ENCODE measurements at places on chromosomes 13 and 19. TPM values are rescaled to one million over a fixed set of nuclear protein-coding genes. Genes with fewer than 3 reads are reported as not detected.

DNA sequence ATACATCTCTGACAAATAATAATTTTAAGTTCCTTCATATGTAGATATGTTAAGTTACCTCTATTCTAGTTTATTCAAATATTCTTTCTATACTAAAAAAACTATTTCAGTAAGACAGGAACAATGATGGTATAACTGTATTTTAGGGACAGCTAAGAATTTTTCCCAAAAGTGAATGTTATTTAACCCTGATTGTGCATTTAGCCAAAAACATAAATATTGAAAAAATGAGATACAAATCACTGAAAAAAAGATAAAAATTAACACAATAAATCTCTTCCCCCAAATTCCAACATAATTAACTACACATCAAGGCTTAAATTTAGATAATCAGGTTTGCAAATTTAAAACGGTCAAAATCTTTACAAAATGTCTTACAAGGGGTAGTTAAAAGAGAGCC is 58.1 kb downstream of the KCNRG start:
- no peak for DNase-seq

DNA sequence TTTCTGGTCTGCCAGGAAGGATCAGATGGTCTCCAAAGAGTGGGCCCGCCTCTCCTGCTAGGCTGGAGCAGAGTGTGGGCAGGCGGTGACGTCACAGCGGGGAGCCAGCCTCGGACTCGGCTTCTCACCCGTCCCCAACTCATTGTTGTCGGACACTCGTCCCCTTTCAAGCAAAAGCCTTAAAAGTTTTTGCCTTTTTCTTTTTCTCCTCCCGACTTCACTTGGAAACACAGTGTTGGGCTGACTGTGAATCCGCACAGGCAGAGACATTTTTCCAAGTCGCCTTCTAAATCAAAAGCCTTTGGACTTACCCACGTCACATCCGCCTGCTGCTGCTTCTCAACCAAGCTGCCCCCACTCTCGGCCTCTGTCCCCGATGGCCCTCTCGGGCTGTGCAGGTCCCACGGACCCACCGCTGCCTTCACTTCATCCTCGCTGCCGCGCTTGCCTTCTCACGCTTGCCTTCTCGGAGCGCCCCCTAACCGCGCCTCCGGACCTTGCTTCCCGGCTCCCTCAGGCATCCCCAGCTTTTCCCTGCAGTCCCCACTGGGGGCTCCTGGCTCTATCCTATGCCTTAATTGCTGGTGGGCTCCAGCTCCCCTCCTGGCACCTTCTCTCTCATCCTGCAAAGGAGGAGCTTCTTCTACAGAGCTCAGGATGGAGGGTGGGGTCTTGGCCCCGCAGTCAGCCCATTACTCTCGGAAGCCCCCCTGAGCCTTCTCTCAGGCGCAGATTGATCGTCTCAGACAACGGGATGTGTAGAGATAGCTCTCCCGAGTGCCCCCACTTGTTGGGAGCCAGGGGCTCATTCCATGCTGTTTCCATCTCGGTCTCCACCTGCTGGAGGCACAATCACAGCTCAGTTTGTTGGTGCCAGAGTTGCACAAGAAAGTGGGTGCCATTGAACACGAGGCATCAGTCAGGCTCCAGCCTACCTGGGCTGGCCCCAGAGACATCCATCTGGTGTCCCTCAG is 3.9 kb upstream of the ZNF135 start:
- DNase-seq = peak; percentile 50

- no peak for DNase-seq
These were observed 2.9 kb downstream of the PLEKHG2 start for GRCh38 chr19:39415111-39416046.

- no peak for DNase-seq
These were observed 2.3 kb downstream of the NOVA2 start for GRCh38 chr19:45971260-45971902.

DNA sequence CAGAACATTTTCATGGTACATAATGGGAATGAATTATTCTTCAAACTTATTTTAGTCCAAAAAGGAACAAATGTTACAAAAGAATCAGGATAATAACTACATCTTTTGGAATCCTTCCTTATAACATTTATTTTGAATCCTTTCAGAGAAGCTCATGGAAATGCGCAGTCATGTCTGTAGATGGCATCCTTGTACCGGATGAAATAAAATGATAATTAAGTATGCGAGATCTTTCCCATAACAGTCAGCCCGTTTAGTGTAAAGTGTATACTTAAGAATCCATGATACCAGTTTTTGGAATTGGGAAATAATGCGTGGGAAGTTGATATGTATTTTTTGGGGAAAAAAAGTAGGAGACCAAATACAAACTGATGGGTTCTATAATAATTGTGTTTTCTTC is 418.8 kb downstream of the GPC5 start:
- DNase-seq = no peak

Gene IRGC
- not detected for total RNA-seq

GRCh38 chr13:33758113-33758512 is 59.8 kb upstream of the RFC3 start:
- DNase-seq = no peak

DNA sequence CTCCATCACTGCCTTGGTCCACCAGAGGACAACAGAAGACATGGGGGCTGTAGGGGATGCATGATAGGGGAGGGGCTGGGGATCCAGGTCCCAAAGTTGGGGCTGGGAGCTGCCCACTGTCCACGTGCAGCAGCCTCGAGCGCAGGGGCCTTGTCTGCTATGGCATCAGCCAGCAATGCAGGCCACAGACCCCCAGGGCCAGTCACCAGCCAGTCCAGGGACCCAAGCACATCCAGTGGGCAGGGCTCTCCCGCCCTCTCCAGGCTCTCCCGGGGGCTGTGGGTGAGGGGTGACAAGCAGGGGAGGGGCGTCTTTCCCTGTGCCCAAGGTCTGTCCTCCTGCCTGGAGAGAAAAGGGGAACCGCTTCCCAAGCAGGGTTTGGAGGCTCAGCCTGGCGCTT is 32.8 kb downstream of the PEPD start:
- DNase-seq = no peak

DNA sequence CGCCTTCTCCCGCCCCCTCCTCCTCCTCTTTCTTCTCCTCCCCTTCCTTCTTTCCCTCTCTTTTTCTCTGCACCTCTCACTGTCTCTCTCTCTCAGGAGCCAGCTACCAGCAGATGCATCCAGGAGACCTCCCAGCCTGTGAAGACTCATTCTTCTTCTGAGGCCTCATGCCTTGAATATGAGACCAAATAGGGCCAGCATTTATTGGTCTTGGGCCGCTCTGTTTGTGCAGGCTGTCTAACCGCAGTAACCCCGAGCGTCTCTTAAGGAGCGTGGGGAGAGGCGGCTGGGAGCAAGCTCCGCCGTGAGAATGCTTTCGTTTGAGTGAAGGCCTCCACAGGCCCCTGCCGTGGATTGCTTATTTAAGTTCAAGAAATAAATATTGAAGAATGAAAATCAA is 167.0 kb downstream of the NUFIP1 start:
- DNase-seq = no peak

Gene TNFSF13B
- 3.9 TPM for total RNA-seq

Gene KCNRG
- 4.5 TPM for total RNA-seq

DNA sequence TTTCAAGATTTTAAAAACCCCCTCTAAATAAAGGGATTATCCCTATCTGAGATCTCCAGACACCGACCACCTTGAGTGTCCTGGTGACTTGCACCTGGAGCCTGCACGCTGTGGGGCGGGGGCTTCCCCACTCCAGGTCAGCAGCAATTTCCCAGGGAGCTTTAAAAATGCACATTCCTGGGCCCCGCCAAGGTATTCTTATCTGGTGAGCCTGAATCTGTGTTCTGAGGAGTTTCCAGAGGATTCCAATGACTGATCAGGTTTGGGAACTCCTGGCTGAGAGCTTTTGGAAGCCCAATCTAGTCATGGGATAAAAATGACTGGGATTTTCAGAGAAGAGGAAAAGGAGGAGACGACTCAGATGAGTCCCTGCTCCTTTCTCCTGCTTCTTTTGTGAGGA is 66.1 kb downstream of the FGF9 start:
- no peak for DNase-seq

GRCh38 chr13:77521595-77522367 is 13.7 kb upstream of the SCEL start:
- no peak for DNase-seq

DNA sequence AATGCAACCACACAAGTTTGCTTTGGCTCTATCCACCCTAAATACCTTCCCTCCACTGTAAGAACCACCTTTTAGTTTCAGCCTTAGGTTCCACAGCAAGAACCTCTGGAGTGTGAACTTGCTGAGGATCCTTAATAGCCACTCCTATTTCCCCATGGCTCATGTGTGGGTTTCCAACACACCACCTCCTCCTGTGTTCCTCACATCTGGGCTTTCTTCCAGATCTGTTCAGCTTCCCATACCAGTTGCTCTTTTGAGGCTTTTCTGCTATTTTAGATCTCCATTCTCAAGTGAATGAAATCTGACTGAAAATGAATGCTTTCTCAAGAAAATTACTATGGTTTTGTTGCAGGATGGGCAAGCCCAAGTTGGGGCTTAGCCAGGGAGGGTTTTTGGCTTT is 104.8 kb upstream of the MIR17HG start:
- DNase-seq = no peak

DNA sequence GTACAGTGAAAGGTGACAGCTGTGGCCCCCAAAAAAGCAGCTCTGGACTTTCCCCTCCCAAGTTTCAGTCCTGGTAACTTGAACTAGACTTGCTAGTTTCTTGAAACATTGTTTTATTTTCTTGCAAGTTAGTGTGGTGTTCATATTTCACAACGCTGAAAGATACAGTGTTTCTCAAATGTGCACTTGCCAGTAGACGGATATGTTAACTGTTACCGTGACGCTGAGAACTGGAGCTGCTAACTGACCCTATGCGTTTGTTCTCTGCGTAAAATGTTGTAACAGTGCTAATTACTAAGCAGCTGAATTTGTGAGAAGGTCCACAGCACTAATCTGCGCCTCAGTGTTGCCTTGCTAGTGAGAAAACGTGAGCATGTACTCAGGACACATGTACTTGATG is 79.6 kb downstream of the GGACT start:
- no peak for DNase-seq

DNA sequence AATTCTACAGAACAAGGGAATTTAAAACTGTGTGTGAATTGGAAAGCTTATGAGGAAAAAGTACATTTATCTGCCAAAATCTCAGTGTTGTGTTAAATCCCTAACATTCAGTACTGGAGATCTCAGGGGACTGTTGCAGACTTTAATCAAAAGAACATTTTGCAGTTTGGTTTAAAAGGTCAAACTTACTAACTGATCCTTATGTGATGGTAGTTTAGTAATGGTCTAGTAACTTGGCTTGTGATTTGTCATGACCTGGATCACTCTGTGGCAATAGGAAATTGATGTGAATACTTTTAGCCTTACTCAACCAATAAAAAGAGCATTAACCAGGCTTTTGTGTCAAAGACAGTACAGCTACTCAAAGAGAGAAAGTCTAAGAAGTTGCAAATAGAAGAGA is 862.1 kb upstream of the MIR17HG start:
- DNase-seq = peak; percentile 85

DNA sequence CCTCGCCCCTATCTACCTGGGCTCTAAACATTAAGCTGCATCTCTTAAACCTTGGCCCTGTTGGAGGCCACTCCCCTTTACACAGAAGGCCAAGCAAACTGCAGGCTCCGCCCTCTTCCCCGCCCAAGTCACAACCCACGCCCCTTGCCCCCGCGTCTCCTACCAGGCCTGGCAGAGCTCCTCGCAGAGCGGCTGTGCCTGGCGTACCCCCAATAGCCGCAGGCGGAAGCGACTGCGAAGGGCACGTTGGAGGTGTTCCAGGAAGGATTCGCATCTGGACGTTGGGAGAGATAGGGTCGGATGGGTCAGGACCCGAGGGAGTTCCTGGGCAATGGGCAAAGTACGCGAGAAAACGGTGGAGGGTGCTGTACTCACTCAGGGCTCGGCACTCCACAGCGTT is 5.9 kb downstream of the RTBDN start:
- DNase-seq = no peak

Gene LIM2
- total RNA-seq = not detected

DNA sequence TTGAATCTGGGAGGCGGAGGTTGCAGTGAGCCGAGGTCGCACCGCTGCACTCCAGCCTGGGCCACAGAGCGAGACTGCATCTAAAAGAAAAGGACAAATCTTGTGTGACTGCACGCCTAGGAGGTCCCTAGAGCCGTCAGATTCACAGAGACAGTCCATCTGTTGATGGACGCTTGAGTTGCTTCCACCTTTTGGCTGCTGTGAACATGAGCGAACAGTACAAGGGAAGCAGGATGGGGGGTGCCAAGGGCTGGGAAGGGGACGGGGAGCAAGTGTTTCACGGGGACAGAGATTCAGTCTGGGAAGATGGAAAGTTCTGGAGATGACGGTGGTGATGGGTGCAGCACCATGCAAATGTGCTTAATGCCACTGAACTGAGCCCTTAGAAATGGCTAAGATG is 78.7 kb downstream of the GNG7 start:
- DNase-seq = no peak

Gene IGFL3
- total RNA-seq = 5.9 TPM

GRCh38 chr13:102839462-102839861 is 6.4 kb upstream of the ERCC5 start:
- DNase-seq = no peak

Gene ZNF578
- 3.4 TPM for total RNA-seq

DNA sequence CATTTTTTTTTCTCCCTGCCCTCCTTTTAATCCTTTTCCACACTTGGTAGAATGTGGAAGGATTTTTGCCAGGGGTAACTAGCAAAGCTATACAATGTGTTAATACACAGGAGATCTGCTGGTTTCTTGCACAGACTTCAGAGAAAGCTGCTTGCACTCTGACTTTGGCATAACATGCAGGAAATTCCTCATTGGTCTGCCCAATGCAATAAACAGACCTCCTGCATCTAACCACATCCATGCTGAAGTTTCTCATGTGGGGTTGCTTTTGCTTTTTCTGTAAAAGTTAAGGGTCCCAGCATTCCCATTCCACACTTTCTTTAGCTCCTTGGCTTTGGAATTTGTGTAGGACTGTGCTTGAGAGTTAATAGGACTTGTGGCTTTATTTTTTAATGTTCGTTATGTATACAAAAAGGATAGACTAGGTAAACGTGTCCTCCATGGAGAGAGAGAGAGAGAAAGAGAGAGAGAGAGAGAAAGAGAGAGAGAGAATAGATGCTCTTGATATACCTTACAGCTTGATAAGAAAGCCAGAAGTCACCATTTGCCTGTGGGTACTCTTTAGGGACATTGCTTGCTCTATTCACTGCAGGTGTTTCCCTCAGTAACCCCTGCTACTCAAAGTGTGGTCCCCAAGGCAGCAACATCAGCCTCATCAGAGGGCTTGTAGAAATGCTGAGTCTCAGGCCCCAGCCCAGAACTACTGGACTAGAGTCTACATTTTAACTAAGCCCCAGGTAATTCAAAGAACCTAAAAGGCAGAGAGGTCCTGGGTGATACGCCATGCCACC is 170.5 kb downstream of the SHISA2 start:
- peak; percentile 5 for DNase-seq

Gene TLE6
- 0.79 TPM for total RNA-seq

Gene UNC13A
- total RNA-seq = 0.10 TPM

Gene CKM
- 426 TPM for total RNA-seq
